Thoracic aorta (tissue), 2 donors: ENCODE measurements at places on chromosomes 7 and 10. TPM values are rescaled to one million over a fixed set of nuclear protein-coding genes. Genes with fewer than 3 reads are reported as not detected.

GRCh38 chr7:138865843-138866242, 67.8 kb upstream of the ATP6V0A4 start:
- H3K4me1 ChIP-seq: no peaks in the 10 kb centered on the region
- DNase-seq: no peak
- no peaks in the 10 kb centered on the region for H3K27me3 ChIP-seq
- no peaks in the 10 kb centered on the region for H3K36me3 ChIP-seq
- no peak overlapping the region for H3K4me3 ChIP-seq

DNA sequence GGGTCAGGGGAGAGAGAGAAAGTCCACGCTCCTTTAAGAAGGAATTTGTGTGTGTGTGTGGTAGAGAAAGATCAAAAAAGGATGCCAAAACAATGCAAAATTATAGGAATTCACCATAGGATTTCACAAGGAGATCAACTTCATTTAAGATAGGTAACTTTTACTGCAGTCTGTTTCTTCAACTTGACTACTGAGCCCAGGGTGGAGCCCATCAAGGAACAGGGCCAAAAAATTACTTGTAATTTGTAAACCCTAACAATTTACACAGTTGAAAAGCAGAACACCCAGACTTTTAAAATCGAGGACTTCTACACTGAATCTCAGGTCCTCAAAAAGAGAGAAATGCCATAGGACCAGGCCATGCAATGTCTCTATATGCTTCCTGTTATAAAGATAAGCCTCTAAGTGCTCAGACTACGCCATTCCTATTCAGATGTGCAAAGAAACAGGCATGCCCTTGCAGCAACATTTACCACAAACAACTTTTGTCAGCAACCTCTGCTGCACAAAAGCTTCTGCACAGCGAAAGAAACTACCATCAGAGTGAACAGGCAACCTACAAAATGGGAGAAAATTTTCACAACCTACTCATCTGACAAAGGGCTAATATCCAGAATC, 10.6 kb upstream of the GIMAP4 start:
- H3K36me3 ChIP-seq: no peaks in the 10 kb centered on the region
- no peak overlapping the region for H3K4me3 ChIP-seq
- no peak for DNase-seq
- H3K27ac ChIP-seq: no peak overlapping the region
- H3K4me1 ChIP-seq: no peaks in the 10 kb centered on the region

DNA sequence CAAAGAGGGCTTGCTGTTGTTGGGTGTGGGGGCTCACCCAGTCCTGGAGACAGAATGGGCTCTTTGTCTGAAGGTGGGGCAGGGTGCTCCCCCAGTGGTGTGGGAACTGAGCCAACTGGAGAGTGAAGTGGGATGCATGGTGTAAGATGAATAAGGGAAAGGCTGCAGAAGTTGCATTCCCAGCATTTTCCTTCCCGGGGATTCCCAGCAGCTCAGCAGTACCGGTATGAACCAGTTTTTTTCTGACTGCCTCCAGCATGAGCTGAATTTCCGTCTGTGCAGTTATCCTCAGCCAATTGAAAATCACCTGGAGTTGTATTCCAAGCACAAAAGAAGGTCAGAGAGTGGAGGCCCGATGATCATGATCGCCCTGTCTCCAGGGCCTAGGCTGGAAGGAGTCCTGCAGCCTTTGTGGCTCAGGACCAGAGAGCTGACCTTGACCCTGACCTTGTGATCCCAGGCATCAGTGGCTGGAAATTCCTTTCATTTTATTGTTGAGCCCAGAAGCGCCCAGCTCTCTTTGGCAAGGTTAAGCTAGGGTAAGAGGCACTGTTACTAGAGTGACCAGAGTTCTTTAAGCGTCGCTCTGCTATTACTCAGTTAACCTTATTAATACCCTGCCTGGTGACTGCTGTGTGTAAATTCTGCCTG, 33.4 kb downstream of the OGDH start:
- peak overlapping the region; percentile 5 for H3K4me3 ChIP-seq
- peaks cover 35% of the 10 kb centered on the region for H3K4me1 ChIP-seq
- H3K27ac ChIP-seq: peak overlapping the region; percentile 78
- no peaks in the 10 kb centered on the region for H3K36me3 ChIP-seq
- no peaks in the 10 kb centered on the region for H3K27me3 ChIP-seq

GRCh38 chr7:47878662-47879061, 69.6 kb downstream of the PKD1L1 start:
- H3K4me1 ChIP-seq: no peaks in the 10 kb centered on the region
- no peak overlapping the region for H3K27ac ChIP-seq
- H3K27me3 ChIP-seq: no peaks in the 10 kb centered on the region
- no peak for DNase-seq
- H3K4me3 ChIP-seq: no peak overlapping the region

DNA sequence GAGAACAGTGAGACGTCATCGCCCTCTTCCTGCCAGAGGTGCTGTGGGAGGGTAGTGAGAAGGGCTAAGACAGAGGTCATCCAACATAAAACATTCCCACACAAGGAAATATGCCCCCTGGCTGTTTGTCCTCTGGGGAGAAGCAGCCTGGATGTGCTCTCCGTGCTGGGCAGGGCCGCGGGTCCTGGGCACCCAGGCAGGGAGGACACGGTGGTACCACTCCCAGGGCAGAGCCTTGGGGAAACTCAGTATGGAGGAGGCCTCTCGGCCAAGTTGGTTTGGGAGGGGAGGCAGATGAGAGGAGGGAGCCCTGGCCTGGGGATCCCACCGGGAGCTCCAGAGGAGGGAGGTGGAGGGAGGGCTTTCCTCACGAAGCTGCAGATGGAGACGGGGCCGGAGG, 129.4 kb downstream of the GLRX3 start:
- no peaks in the 10 kb centered on the region for H3K4me1 ChIP-seq
- DNase-seq: no peak
- no peaks in the 10 kb centered on the region for H3K27me3 ChIP-seq
- H3K36me3 ChIP-seq: no peaks in the 10 kb centered on the region
- no peak overlapping the region for H3K27ac ChIP-seq

- DNase-seq: no peak
- H3K36me3 ChIP-seq: no peaks in the 10 kb centered on the region
- no peaks in the 10 kb centered on the region for H3K27me3 ChIP-seq
- H3K4me3 ChIP-seq: no peak overlapping the region
- H3K4me1 ChIP-seq: no peaks in the 10 kb centered on the region
- H3K27ac ChIP-seq: no peak overlapping the region
Measured at GRCh38 chr10:5147255-5147980, 37.5 kb downstream of the AKR1C8 start.

- H3K27ac ChIP-seq: peak overlapping the region; percentile 99
- H3K27me3 ChIP-seq: no peaks in the 10 kb centered on the region
- DNase-seq: no peak
- no peaks in the 10 kb centered on the region for H3K36me3 ChIP-seq
- peak overlapping the region; percentile 98 for H3K4me3 ChIP-seq
- peaks cover 24% of the 10 kb centered on the region for H3K4me1 ChIP-seq
Measured at GRCh38 chr7:116955801-116956476, 2.6 kb downstream of the ST7 start.

- DNase-seq: no peak
- no peaks in the 10 kb centered on the region for H3K27me3 ChIP-seq
- no peaks in the 10 kb centered on the region for H3K4me1 ChIP-seq
- H3K27ac ChIP-seq: no peak overlapping the region
- H3K36me3 ChIP-seq: no peaks in the 10 kb centered on the region
Measured at GRCh38 chr10:129935102-129935866, 28.8 kb downstream of the EBF3 start.

DNA sequence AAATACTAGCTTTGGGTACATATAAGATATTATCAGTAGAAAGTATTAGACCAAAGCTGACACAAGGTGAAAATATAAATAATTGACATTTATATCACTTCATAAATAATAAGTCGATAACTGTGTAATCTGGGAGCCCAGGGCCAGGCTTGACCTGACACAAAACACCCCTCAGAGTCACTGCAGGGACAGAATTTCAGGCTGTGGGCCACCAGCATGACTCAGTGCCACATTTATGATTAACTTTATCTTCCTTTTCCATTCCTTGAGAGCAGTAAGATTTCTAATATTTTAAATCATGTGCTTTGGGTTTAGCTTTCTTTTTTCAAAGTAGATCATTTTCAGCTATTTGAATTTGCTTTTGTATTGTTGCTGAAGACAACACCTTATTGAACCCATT, 102.9 kb upstream of the NFE2L3 start:
- no peak for DNase-seq
- H3K4me3 ChIP-seq: no peak overlapping the region
- no peaks in the 10 kb centered on the region for H3K36me3 ChIP-seq

- no peak for DNase-seq
- no peaks in the 10 kb centered on the region for H3K4me1 ChIP-seq
- no peak overlapping the region for H3K4me3 ChIP-seq
Measured at GRCh38 chr10:62116896-62117295, 151.7 kb downstream of the RTKN2 start.

DNA sequence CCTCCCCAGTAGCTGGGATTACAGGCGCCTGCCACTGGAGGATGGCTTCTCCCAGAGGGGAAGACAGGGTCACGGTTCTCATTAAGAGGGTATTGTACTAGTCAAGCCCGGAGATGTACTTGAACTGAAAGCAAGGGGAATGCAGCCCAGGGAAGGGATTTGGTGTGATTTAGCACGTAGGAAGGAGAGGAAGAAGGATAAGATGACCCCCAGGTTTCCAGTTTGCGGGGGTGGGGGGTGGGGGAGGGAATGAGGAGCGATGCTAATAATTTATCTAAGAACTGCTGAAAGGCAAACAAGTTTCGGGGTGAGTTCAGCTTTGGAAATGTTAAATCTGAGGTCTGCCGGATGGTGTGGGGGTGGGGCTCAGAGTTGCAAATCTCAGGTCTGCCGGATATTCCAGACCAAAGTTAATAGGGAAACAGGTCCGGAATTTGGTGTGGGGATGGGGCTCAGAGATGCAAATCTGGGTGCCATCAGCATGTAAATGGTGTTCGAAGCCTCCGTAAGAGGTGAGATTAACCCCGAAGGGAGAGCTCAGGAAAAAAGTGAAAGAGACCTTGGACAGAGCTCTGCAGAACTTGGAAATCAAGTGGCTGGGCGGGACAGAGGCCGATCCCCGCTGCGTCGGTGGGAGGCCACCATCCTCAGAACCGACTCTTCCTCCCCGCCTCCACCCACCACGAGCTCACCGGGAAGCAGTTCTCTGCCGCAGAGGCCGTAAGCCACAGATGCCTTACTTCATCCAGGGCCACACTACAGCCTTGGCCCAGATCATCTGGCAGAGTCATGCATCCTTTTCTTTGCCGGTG, 1.6 kb upstream of the SEPHS1 start:
- peak overlapping the region; percentile 96 for H3K4me3 ChIP-seq
- no peaks in the 10 kb centered on the region for H3K36me3 ChIP-seq
- H3K4me1 ChIP-seq: peaks cover 14% of the 10 kb centered on the region
- H3K27ac ChIP-seq: peak overlapping the region; percentile 74
- H3K27me3 ChIP-seq: peaks cover 7% of the 10 kb centered on the region
- no peak for DNase-seq

DNA sequence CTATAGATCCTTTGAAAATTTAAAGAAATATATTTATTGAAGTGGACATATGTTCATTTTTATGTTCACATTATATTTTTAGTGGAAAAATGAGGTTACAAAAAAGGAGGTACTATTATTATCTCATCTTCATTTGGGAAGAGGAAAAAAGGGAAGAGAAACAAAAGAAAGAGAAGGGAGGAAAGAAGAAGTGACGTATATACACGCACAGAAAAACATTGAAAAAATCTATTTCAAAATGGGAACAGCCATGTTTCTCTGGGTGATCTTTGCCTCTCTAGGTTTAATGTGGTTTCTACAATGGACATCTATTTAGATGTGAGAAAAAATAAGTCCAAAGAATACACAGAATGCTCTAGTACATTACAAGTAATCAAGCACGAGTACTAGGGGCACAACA, 14.8 kb downstream of the ANK3 start:
- no peaks in the 10 kb centered on the region for H3K4me1 ChIP-seq
- no peak overlapping the region for H3K27ac ChIP-seq
- DNase-seq: no peak
- no peaks in the 10 kb centered on the region for H3K27me3 ChIP-seq
- no peak overlapping the region for H3K4me3 ChIP-seq

- H3K36me3 ChIP-seq: no peaks in the 10 kb centered on the region
- H3K4me1 ChIP-seq: peaks cover 23% of the 10 kb centered on the region
- no peak overlapping the region for H3K27ac ChIP-seq
- DNase-seq: no peak
- peak overlapping the region; percentile 91 for H3K4me3 ChIP-seq
Measured at GRCh38 chr7:131556909-131557651, 652 bp upstream of the PODXL start.

GRCh38 chr7:93219868-93220267, 6.4 kb downstream of the HEPACAM2 start:
- H3K4me1 ChIP-seq: no peaks in the 10 kb centered on the region
- no peaks in the 10 kb centered on the region for H3K36me3 ChIP-seq
- H3K27me3 ChIP-seq: no peaks in the 10 kb centered on the region

GRCh38 chr10:115065801-115066200, 27.4 kb upstream of the ATRNL1 start:
- no peaks in the 10 kb centered on the region for H3K4me1 ChIP-seq
- H3K27me3 ChIP-seq: no peaks in the 10 kb centered on the region
- no peak for DNase-seq
- no peak overlapping the region for H3K4me3 ChIP-seq
- no peak overlapping the region for H3K27ac ChIP-seq

DNA sequence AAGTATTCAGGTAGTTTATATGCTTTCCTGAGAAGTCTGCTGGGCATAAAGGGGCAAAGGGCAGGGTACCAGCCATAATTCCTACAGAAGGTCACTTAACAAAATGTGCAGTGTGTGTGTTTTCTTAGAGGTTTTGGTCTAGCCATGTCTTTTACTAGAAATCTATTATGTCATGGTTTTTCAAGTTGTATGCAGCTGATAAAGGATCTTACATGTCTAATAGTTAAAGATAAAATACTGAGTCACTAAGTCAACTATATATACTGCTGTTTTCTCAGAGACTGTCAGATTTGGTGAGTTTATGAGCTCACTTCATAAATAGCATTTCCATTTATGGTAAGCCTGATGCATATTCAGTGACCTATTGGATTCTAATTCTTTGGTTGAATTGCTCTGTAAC, 7.7 kb downstream of the CASP2 start:
- no peak for DNase-seq
- peaks cover 41% of the 10 kb centered on the region for H3K36me3 ChIP-seq
- peak overlapping the region; percentile 47 for H3K27ac ChIP-seq
- H3K27me3 ChIP-seq: no peaks in the 10 kb centered on the region
- H3K4me1 ChIP-seq: peaks cover 12% of the 10 kb centered on the region
- H3K4me3 ChIP-seq: no peak overlapping the region

CYP26A1 gene
- not detected for total RNA-seq

UBTD1 gene
- 10.2 TPM for total RNA-seq

GIMAP7 gene
- total RNA-seq: 21.4 TPM

CALY gene
- not detected for total RNA-seq

GHRHR gene
- not detected for total RNA-seq

OR2A7 gene
- total RNA-seq: 2.0 TPM

VGF gene
- total RNA-seq: not detected

CACNB2 gene
- total RNA-seq: 4.5 TPM

AKR1C8 gene
- not detected for total RNA-seq

CDC14C gene
- total RNA-seq: not detected

FOXI2 gene
- total RNA-seq: not detected
